ENCODE measurements at places on chromosomes 16 and 17.

- DNase-seq, result no peak
These were observed 26.3 kb upstream of the SLC38A8 start for GRCh38 chr16:84068783-84069462.

GRCh38 chr17:15092762-15093161 lies 172.4 kb downstream of the PMP22 start:
- no peak for DNase-seq

- DNase-seq, result peak; percentile 35
These were observed 232.0 kb downstream of the ENGASE start for GRCh38 chr17:79306424-79307318.

DNA sequence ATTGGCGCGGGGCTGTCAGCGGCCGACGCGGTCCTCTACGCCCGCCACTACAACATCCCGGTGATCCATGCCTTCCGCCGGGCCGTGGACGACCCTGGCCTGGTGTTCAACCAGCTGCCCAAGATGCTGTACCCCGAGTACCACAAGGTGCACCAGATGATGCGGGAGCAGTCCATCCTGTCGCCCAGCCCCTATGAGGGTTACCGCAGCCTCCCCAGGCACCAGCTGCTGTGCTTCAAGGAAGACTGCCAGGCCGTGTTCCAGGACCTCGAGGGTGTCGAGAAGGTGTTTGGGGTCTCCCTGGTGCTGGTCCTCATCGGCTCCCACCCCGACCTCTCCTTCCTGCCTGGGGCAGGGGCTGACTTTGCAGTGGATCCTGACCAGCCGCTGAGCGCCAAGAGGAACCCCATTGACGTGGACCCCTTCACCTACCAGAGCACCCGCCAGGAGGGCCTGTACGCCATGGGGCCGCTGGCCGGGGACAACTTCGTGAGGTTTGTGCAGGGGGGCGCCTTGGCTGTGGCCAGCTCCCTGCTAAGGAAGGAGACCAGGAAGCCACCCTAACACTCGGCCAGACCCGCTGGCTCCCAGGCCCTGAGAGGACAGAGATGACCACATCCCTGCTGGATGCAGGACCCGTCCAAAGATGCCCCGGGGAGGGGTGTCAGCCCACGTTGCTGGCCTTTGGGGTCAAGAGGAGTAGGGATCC lies 2.4 kb upstream of the NECAB2 start:
- no peak for DNase-seq

DNA sequence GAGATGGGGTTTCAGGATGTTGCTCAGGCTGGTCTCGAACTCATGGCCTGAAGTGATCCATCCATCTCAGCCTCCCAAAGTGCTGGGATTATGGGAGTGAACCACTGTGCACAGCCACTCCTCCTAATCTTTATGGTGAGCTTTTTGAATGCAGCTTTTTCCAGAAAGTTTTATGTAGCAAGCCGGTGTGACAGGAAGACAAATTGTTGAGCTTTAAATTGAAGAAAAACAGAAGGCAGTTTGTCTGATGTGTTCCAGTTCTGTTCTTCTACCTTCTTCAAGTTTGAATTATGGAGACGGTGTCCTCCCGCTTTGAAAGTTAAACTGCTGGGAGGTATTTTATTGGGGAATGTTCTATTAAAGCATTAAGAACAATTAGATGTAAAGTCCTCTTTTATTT lies 177.1 kb downstream of the SNX29 start:
- no peak for DNase-seq

- no peak for DNase-seq
These were observed 18.3 kb upstream of the CBX8 start for GRCh38 chr17:79814974-79815835.

- DNase-seq, result no peak
These were observed 27.0 kb downstream of the RTN4RL1 start for GRCh38 chr17:1997927-1998742.

GRCh38 chr17:4947010-4947410 lies 1.3 kb downstream of the PFN1 start:
- DNase-seq, result no peak

Measured in NCI-H2081 (cell line).